ENCODE measurements at places on chromosomes 5 and 9. TPM values are rescaled to one million over a fixed set of nuclear protein-coding genes. Genes with fewer than 3 reads are reported as not detected.

- DNase-seq: no peak
Measured at GRCh38 chr9:74653410-74654080, 156.4 kb downstream of the RORB start.

The MLANA gene
- not detected for total RNA-seq

The FREM1 gene
- total RNA-seq: 0.88 TPM

The NSG2 gene
- total RNA-seq: not detected

The PFN3 gene
- not detected for total RNA-seq

DNA sequence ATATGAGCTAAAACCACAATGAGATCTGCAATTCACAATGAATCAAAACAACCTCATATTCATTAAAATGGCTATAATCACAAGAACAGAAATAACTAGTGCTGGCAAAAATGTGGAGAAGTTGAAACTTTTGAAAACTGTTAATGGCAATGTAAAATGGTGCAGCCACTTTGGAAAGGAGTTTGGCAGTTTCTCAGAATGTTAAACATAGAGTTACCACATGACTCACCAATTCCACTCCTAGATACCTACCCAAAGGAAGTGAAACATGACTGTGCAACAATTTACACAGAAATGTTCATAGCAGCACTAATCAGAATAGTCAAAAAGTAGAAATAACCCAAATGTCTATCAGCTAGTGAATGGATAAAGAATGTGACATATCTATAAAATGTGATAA is 862.2 kb downstream of the DTWD2 start:
- peak; percentile 7 for DNase-seq

DNA sequence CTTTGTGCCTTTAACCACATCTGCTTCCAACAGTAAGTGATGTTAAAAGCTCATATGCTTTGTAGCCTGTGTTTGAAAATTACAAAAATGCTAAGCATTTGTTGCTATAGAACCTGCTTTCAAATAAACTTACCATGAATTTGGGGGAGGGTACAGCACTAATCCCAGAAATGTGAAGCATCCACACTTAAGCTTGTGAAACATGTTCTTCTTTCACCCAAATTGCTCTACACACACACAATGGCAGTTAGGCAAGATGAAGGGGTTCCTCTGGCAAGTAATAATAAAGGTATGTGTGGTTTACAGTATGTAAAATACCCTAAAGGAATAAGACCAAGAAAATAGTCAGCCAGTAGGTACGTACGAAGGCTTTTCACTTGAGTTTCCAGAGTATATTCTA is 165.6 kb downstream of the SMARCA2 start:
- no peak for DNase-seq

The BTNL8 gene
- total RNA-seq: 0.12 TPM

The CCDC107 gene
- 18.1 TPM for total RNA-seq

GRCh38 chr5:148563021-148563420 is 91.3 kb downstream of the HTR4 start:
- no peak for DNase-seq

The NRARP gene
- total RNA-seq: 0.12 TPM

GRCh38 chr5:140041492-140042392 is 1.4 kb downstream of the NRG2 start:
- DNase-seq: peak; percentile 95

The SUSD3 gene
- not detected for total RNA-seq

The NR5A1 gene
- total RNA-seq: not detected

- no peak for DNase-seq
Measured at GRCh38 chr9:131287359-131287758, 2.2 kb upstream of the PLPP7 start.

The CRB2 gene
- total RNA-seq: not detected

The CANX gene
- total RNA-seq: 383 TPM

DNA sequence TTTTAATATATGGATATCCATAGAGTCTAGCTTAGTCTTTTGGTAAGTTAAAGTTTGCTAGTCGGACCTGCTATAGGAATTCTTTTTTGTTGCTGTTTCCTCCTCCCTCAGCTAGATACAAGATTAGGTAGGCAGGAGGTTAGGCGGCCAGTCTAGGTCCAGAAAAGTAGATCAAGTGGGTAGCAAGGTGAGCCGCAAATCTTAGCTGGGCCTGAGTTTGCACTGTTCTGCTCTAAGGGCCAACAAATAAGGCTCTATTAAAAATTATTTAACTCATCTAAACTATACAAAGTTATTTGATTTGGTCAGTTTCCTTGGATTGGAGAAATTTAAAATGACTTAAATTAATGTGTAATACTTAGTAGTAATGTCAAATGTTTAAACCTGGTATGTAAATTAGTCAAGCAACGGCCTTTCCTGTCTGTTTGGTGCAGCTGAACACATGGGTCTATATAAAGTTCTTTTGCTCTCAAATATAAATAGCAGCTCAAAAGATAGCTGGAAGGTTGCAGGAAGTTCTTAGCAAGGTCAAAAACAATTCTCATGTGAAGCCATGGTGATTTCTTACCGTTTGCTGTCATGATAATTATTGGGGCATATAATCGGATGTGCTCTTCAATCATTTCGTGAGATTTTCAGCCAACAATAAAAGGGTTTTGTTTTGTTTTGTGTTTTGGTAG is 72.0 kb downstream of the PRKACG start:
- no peak for DNase-seq

- DNase-seq: no peak
Measured at GRCh38 chr5:116572350-116573278, 2.0 kb downstream of the SEMA6A start.

DNA sequence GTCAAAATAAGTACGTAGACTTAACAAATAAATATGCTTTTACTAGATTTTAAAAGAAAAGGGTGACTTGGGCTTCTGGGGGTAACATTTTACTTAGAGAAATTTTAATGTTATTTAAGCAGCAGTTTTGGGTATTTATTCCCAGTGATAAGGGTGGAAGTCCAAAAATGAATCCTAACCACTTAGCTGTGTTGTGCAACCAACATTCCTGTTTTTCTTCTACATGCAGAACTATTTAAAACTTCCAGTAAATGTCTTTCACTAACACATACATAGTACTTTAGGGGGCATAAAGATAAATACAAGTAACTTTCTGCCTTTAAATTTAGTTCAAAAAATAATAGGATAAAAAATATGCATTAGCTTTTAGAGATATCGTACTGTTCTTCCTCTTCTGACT is 436.7 kb downstream of the CTNND2 start:
- DNase-seq: no peak

DNA sequence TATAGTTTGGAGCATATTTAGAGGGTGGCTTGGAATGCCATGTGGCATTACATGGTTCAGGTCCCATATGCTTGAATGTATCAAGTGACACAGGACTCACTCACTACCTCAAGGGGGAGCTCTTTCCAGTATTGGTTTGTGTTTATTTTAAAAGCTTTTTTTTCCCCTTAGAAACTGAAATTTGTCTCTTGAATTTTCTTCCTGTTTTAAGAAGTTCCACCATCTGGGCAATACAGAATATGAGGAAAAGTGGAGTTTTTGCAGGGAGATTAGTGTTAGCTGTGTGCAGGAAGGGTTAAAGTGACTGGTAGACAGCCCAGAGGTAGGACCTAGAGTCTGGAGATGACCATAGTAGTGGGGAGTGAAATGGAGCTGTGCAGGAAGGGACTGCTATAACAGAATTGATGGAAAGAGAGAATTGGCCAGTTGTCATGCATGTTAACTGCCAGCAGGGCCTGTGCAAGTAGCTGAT is 36.6 kb downstream of the CTNNA1 start:
- DNase-seq: peak; percentile 41

DNA sequence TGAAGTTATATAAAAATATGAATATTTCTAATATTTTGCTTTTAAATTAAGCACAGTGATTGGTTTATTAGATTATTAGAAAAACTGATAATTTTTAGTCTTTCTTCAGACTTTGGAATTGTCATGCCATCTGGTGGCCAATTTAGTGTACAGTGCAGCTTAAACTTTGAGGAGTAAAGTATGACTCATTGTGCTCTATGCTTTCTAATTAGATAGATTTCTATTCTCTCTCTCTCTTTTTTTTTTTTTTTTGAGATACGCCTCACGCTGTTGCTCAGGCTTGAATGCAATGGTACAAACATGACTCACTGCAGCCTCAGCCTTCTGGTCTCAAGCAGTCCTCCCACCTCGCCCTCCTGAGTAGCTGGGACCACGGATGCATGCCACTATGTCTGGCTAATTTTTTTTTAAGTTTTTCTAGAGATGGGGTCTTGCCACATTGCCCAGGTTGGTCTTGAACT is 42.1 kb upstream of the GPR21 start:
- DNase-seq: peak; percentile 85

DNA sequence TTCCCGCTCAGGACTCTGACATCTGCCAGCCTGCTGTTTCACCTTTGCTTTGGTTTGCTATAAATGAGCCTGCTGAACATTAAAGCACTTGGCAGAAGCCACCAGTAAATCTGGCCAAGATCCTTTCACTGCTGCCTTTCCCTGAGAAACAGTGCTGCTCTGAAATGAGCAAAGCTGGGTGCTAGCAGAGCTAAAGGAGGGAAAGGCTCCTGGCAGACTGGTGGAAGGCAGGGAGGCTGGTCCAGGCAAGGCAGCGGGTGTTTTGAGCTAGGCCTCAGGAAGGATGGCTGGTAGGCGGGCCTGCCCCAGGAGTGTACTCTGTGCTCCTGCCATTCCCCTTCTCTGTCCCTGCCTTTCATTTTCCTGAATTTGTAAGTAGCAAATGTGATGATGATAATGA is 52.5 kb upstream of the PTGS1 start:
- DNase-seq: no peak

DNA sequence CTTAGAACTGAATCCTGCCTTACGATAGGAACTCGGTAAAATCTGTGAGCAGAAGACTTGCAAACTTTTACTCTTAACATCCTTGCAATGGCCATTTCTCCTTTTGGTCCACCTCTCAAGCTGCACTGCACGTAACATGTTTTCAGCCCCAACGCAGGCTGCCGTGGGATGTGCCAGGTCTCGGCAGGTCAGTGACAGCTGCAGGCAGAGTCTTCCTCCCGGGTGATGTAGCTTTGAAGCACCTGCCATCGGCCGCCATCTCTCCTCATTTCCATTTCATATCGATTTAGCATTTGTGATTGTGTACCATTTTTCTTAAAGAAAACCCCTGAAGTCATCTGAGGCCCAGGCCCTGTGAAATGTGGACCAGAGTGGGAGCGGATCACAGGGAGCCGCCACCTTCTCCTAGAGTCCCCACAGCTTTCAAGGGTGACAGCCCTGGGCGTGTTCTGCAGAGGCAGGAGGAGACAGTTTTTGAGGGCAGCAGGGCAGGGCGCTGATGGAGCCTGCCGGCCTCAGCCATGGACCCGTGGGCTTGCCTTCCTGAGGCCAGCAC is 25.8 kb upstream of the LPCAT1 start:
- no peak for DNase-seq

GRCh38 chr9:69319324-69320025 is 5.5 kb upstream of the ENTREP1 start:
- no peak for DNase-seq

GRCh38 chr5:14258840-14259239 is 115.7 kb downstream of the TRIO start:
- DNase-seq: no peak
